ENCODE measurements at places on chromosomes 6 and 20.

DNA sequence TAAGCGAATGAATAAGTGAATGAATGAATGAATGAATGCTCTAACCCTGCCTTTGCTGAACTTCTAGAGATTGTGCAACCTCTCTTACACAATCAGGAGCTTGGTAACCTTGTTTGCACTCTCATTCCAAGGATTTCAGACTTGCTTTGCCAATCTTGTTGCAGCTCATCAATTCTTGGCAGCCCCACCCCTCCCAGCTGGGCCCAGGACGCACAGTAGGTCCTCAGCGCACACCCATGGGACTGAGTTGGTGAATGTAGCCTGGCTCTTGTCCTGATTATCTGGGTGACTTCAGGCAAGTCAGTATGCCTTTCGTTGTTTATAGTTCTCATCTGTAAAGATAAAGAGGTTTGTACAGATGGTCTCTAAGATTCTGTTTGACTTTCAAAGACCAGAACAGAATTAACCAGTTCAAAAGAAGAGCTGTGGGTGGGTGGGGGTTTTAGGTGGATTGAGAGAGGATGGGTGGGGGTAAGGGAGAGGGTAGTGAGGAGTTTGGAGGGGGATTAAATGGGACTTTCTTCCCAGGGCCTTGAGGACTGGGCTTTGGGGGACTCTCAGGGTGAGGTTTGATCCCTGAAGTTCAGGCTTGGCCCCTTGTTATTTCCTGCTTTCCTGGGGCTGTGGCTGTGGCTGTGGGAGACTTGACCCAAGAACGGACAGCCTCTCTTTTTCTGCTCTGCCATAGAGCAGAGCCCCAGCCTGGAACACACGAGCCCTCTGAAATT is 33.2 kb downstream of the VEGFA start:
- DNase-seq = no peak

GRCh38 chr6:13290335-13290734 is 38.0 kb downstream of the TBC1D7 start:
- DNase-seq = no peak

DNA sequence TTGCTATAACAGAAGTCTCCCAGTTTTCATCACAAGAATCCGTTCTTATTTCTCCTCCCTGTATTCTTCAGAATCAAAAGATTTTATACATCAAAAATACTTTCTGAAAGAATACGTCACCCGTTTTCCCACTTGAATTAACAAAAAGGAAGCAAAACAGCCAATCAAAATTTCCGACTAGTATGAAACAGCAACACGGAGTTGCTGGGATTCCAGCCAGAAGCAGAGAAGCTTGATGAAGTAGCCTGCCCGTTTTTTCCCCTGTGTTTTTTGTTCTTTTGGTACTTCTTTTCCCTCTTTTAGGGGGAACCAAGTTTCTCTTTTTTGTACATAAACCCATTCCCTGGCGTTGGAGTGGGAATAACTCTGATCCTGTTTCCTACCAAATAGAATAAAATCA is 14.6 kb downstream of the TXLNB start:
- DNase-seq = no peak

DNA sequence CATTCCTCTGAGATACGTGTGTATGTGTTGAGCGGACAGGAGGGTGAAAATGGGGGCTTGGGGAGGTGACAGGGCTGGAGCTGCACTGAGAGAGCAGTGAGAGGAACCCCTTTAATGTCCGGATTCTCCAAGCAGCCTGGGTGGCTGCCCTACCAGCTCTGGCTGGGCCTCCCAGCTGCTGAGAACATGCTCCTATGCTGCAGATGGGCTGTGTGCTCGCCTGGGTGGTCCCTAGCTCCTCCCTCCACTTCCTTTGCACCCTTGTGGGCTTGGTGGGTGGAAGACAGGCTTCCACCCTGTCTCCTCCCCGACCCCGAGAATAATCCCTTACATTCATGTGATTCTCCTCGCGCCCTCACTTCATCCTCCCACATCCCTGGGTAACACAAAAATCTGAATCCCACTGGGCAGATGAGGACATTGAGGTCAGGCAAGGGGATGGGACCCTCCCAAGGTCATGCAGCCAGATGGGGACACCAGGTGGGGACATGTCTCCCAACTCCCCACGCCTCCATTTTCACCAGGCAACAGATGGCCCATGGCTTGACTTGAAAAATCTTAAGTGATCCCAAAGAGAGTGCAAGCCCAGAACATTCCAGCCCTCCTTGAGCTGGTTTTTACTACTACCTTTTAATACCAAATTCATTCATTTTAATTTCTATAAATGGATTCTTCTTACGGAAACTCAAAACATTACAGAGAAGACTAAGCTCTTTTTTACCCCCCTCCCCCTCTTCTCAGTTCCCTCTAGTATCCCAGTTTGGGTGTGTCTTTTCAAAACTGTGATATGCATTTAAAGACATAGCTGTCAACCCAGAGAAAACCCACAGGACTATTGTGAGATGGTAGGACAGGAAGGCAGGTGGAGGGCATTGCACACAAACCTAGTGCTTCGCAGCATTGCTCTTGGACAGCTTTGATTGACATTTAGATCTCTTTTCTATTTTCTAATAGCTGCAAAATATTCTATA is 5.0 kb upstream of the PDRG1 start:
- DNase-seq = no peak
